SK-N-SH (cell line): ENCODE measurements at places on chromosomes 16 and 17.

GRCh38 chr17:81511804-81512561 lies 616 bp downstream of the ACTG1 start:
- DNase-seq, result no peak

DNA sequence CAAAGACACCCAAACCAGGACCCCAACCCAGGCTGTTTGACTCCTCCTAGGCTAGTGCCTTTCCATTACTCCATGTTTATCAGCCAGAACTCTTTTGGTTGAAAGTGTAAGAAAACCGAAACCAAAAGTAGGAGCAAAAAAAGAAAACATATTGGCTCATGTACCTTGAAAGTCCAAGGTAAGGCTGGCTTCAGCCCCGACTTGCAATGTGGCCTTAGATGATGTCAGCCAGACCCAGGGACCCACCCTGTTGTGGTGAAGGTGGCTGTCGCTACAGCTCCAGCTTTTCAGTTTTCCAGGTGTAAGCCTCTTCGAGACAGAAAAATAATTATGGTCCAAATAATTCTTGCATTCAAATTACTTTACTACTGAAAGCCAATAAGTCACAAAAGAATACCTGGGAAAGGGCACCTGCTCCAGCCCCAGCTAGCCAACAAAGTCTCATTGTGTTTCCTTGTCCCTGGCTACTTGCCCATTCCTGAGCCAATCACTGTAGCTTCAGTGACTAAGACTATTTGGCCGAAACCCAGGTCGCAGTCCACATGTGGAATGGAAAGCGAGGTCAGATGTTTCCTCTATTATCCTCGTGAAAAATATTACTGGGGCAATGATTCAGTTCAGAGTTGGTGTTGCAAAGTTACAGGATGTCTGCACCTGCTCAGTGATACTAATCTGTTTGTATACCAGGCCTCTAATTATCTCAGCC lies 20.7 kb downstream of the DNAH9 start:
- no peak for DNase-seq

GRCh38 chr17:30267625-30268024 lies 24.1 kb downstream of the BLMH start:
- DNase-seq, result no peak

DNA sequence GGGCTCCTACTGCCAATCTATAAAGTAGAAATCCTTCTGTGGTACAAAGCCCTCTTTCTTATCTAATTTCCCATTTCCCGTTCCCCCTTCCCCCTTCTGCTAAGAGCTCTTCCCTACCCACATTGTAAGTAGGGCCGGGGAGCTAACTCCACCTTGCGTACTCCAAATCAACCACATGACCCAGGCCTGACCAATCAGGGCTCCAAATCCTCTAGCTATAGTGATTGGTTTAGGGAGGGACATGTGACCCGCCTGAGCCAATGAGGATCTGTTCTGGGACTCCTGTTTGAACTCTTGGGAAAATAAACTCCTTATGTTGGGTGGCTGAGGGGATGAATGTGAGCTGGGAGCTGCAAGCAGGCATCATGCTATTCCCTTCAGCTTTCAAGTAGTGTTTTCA lies 40.9 kb upstream of the MEOX1 start:
- DNase-seq, result peak; percentile 63

DNA sequence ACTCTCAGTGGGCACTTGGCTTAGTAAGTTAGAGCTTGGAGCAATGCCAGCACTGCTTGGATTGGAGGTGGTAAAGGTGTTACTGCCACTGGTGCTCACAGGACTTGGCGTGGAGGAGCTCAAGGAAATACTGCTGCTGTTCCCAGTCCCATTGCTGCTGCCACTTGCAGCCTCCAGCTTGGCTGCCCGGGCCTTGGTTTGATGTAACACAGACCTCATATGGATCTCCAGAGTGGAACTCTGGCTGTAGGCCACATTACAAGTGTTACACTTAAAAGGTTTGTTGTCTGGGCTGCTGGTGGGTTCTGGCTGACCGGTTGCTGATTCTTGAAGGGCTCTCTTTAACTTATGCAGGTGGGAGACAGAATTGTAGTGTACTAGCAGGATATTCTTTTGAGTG lies 250.3 kb downstream of the ZFHX3 start:
- no peak for DNase-seq

- DNase-seq, result peak; percentile 33
Measured at GRCh38 chr17:37239690-37240334, 136.0 kb upstream of the C17orf78 start.

DNA sequence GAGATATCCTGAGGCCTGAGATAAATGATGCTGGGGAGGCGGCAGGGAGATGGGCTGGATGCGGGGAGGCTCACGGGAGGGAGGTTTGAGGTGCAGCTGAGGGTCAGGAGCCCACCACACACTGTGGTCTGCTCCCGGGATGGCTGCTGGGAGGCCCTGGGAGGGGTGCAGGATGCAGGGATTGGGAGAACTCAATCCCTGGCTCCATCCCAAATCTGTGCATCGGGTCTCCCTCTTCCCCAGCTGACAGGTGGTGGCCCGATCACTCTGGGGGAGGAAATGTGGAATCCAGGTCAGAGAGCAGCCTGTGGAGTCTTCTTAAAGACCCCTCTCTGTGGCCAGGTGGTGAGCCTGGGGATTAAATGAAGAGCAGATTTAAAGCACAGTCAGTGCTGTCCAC lies 12.0 kb downstream of the PHB1 start:
- no peak for DNase-seq

GRCh38 chr17:21289902-21290571 lies 5.5 kb downstream of the MAP2K3 start:
- DNase-seq, result peak; percentile 46

DNA sequence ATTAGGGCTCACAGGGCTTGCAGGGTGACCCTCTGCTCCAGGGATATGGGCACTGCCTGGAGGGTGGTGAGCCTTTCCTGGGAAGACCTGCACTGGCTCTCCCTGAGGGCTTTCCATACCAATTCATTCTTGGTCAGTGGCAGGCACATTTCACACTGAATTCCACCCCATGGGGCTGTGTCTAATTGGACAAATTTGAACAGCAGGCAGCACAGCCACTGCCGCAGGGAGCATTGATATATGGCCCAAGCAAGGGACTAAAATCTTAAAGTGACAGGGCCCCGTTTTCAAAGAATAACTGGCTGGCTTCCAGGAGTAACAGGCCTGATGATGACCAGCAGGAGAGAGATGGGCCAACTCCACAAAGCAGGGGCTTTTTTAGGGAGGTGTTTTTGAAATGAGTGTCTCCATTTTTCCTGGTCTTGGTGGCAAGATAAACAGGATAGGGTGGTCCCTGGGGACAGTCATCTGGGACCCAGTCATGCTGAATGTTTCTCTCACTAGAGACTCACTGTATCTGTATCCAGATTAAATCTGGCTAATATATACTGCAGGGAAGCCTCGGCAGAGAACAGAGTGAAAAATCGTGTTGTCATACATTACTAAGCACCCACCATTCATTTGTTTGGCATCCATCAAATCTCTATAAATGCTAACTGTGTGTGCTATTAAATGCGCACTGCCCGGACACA lies 74.1 kb upstream of the TBX2 start:
- peak; percentile 78 for DNase-seq

- no peak for DNase-seq
Measured at GRCh38 chr17:56809106-56809819, 24.5 kb downstream of the C17orf67 start.

- DNase-seq, result peak; percentile 54
Measured at GRCh38 chr17:48728232-48729231, at the start of gene HOXB13. Gene HOXB13, minus strand, starts transcription at chr17:48728750. Its CDS starts 157 bp downstream, at chr17:48728593.

DNA sequence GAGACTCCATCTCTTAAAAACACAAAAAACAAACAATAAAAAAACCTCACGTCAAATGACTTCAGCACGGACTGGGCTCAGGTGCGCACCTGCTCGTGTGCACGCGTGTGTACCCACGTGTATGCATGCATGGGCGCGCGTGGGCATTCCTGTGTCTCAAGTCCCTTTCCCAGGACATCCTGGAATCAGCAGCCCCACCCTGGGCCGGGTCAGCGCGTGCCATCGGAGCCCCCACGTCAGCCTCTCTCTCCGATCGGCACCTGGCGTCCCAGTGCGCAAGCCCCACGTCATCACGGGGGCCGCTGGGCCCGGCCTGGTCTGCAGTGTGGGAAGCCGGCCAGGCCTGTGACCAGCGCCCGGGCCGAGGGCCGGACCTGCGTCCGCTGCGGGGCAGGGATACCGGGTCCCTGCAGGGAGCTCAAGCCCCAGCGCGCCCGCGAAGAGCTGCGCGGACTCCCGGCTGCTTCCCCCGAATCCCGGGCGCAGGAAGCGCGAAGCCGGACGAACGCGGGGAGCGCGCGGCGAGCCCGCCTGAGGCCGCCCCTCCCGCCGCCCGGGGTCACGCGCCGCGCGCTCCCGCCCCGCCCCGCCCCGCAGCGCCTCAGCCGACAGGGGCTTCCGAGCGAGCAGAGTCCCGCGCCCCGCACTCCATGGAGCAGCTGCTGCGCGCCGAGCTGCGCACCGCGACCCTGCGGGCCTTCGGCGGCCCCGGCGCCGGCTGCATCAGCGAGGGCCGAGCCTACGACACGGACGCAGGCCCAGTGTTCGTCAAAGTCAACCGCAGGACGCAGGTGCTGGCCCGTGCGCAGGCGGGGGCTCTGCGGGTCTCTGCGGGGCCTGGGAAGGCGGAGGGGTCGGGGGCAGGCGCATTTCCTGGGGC lies at the start of gene FN3K:
Gene FN3K, plus strand, starts transcription at position 629 of the 880 bp plus-strand sequence. Its CDS starts 22 bp downstream, at position 651.
- peak; percentile 97 for DNase-seq

- peak; percentile 86 for DNase-seq
Measured at GRCh38 chr16:87550495-87550961, 51.8 kb upstream of the JPH3 start.

DNA sequence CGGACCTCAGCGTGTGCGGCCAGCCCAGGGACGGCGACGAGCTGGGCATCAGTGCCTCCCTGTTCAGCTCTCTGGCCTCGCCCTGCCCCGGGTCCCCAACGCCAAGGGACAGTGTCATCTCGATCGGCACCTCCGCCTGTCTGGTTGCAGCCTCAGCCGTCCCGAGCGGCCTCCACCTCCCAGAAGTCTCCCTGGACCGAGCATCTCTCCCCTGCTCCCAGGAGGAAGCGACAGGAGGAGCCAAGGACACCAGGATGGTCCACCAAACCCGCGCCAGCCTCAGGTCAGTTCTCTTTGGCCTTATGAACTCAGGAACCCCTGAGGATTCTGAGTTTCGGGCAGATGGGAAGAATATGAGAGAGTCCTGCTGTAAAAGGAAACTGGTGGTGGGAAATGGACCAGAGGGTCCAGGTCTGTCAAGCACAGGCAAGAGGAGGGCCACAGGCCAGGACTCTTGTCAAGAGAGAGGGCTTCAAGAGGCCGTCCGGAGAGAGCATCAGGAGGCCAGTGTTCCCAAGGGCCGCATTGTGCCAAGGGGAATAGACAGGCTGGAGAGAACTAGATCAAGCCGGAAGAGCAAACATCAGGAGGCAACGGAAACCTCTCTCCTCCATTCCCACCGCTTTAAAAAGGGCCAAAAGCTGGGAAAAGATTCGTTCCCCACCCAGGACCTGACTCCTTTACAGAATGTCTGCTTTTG lies 825 bp downstream of the HASPIN start:
- no peak for DNase-seq

GRCh38 chr17:82157046-82158035 lies 55.3 kb downstream of the CCDC57 start:
- peak; percentile 28 for DNase-seq

DNA sequence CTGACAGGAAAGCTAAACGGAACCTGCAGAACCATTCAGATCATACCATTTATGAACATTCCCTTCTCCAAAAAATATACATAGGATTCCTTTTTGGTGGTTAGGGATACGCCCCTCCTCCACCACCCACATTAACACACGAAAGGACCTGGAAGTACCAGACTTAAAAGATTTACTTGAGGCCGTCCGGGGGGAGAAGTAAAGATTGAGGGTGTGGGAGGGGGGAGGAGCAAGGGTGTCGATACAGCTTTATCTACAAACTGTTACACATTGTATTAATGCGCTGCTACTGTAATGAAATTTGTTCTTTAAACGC lies 537 bp downstream of the PALB2 start:
- DNase-seq, result peak; percentile 41

DNA sequence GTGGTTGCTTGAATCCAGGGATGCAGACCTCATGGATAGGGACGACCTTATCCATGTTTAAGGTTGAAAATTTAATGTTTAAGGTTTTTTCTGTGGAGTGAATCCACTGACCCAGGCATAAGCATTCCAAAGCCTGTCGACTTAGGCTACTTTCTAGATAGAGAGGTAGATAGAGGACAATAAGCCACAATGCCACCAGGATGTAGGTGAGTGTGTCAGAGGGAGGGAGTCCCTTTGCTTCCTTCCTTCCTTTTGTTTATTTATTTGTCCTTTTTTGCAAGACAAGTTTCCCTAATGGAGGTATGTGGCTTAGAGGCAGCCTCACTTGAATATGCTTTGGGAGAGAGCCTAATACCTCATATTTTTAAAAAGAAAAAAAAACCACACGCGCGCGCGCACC lies 834.2 kb upstream of the SOX9 start:
- no peak for DNase-seq

- peak; percentile 6 for DNase-seq
Measured at GRCh38 chr16:10078541-10078949, 103.7 kb downstream of the GRIN2A start.

DNA sequence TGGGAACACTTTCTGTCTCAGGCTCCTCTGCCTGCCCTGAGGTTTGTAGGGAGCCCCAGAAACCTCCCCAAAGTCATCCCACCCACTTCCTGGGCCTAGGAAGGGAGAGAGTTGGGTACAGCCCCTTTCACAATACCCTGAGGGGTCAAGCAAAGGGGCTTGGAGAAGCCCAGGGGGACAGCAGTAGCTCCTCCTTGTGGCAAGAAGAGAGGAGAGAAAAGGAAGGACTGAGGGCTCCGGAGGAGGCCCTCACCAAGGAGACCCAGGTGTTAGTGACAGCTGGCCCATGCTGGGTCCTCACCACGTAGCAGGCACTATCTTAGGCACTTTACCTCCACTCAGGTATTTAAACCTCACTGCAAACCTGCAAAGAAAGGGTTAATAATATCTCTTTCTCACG lies 112.8 kb downstream of the IRX5 start:
- DNase-seq, result no peak

DNA sequence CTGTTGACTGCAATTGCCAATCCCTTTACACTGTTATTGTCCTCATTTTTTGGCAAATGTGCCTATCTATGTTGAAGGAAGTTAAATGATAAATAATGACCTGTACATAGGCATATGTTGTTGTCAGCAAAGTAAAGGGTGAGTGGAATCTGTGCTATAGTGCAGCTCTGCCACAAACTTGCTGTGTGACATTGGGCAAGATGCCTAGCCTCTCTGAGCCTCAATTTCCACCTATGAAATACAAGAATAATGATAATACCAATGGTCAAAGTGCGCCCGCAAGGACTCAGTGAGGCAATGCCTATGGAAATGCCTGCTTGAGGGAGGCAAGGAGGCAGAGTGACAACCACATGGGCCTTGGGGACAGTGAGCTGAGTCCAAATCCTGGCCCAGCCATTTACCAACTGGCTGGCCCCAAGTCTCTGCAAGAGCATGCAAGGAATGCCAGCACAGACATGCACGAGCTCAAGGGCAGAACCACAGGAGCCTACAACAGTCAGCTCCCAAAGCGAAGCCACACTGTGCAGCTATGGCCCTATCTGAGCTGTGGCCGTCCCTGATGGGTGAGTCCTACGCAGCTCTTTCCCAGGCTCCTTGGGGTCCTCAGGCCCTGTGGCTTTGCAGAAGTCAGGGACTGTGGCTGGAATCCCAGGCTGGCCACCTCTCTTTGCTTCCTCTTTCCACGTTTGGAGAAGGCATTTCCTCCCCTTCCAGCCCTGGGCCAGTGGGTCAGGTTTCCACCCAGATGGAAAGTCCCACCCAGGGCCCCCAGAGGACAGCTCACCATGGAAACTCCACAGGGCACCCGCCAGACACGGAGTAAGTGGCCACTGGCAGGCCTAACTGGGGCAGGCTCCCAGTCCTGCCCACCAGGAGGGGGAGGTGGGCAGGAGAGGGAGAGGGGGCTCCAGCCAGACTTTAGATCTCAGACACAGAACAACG lies 82.1 kb downstream of the ZNF423 start:
- DNase-seq, result no peak
